ENCODE measurements at places on chromosomes 1 and 21. TPM values are rescaled to one million over a fixed set of nuclear protein-coding genes. Genes with fewer than 3 reads are reported as not detected.

GRCh38 chr1:65108025-65108642 is 39.9 kb upstream of the AK4 start:
- DNase-seq = no peak

DNA sequence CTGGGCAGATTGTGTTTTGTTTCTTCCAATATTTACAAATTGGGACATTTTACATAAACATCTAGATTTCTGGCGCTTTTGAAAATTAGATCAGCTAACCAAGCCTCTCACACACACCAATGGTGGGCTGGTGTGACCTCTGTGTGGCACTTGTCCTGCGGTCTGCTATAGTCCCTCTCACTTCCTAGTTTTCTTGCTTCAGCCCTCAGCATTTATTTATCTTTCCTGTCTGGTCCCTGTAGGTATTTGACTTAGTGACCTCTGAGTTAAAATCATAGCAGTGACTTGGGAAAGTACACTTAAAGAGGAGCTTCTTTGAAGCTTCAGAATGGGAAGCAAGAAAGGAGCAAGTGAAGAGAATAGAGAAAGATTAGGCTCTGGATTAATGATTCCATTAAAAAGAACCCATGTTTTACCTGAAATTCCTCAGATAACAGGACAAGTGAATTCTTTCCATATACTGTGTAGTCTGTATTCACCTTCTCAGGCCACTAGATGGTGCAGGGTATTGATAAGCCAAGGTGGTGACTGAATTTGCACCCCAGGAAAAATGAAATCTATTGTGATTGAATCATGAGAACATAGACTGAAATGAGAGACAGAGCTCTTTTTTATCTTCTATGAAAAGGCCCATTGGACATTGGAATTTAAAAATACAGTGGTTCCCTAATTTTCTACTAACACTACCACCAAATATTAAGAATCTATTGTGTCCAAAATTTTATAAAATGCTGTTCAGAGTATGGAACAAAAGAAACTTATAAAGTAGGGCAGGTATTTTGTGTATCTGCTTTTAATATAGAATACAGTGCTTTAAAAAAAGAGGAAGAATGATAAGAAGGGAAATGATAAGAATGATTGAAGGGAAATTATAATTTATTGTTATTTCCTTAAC is 7.1 kb upstream of the DIPK1A start:
- no peak for DNase-seq

- no peak for DNase-seq
These were observed 37.5 kb downstream of the ZNF281 start for GRCh38 chr1:200372095-200372884.

DNA sequence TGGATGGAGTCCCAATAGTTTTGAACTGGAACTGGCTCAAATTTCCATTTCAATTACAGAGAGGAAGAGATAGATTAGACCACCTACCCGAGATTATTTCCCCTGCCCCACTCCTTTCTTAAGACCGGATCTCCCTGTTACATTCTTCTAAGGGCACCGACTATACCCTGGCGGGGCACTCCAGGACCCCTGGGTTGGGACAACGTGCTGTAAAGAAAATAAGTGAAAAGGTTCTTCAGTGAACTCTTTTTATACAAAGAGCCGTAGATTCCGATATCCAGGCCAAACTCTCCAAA is 6.7 kb downstream of the NR5A2 start:
- DNase-seq = no peak

DNA sequence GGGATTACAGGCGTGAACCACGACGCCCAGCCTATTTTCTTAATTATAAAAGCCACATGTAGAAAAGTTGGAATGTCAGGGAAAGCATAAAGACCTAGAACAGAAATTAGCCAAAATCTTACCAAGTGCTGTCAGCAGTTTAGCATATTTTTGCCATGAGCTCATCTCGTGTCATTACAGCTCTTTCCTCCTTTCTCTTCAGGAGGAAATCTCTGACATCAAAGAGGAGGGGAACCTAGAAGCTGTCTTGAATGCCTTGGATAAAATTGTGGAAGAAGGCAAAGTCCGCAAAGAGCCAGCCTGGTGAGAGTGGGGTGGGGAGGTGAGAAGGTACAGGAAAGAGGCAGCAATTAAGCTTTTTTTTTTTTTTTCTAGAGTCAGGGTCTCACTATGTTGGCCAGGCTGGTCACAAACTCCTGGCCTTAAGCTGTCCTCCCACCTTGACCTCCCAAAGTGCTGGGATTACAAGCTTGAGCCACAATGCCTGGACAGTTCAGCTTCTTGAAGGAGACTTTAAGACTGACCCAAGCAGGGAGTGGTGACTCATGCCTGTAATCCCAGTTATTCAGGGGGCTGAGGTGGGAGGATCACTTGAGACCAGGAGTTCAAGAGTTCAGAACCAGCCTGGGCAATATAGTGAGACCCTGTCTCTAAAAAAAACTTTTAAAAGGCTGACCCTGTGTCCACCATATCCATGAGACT is 8.4 kb upstream of the BGLAP start:
- DNase-seq = no peak

DNA sequence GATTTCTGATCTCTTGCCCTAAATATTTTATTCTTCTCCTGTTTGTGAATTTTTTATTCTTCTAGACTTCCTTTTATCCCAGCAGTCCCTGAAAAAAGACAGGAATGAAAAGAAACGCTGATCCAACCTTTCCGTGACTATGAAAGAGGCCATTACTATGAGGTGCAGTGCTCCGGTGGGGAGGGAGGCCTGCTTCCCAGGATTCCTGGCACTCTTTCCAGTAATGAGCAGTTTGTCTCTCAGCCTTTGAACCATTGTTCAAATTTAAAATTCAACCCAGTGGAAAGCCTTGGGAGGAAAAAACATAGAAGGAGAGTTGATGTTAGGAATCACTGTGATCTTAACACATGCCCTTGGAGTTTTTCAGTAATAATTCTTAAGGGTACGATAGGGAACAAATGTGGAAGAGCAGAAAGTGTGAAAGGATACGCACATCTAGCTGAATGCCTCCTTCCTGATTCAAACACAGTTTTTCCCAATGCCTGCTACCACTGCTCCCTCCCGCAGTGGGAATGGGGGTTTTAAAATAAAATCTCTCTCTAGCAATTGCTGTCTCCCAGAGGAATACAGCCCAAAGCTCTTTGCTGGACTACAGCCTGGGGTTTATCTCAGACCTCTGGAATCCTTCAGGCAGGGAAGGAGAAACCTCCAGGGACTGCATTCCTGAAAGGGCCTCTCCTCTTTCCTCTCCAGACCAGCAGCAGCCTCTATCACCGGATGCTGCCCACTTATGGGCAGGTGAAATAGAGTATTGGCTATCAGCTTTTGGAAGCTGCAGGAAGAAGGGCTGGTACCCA is 6.1 kb downstream of the IER5 start:
- no peak for DNase-seq

- DNase-seq = peak; percentile 76
These were observed 18.0 kb upstream of the PTP4A2 start for GRCh38 chr1:31955917-31956736.

GRCh38 chr1:12144236-12144635 is 22.6 kb upstream of the TNFRSF1B start:
- no peak for DNase-seq

- no peak for DNase-seq
These were observed 670 bp upstream of the PARK7 start for GRCh38 chr1:7960867-7961215.

DNA sequence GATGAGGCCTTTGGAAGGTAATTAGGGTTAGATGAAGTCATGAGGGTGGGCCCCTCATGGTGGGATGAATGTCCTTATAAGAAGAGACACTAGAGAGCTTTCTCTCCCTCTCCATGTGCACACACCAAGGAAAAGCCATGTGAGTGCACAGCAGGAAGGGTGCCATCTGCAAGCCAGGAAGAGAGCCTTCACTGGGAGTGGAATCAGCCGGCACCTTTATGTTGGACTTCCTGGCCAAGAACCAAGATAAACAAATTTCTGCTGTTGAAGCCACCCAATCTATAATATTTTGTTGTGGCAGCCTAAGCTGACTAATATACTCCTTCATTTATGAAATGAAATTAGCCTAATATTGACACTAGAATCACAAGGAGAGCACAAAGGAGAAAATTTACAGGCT is 38.2 kb upstream of the PKP1 start:
- no peak for DNase-seq

DNA sequence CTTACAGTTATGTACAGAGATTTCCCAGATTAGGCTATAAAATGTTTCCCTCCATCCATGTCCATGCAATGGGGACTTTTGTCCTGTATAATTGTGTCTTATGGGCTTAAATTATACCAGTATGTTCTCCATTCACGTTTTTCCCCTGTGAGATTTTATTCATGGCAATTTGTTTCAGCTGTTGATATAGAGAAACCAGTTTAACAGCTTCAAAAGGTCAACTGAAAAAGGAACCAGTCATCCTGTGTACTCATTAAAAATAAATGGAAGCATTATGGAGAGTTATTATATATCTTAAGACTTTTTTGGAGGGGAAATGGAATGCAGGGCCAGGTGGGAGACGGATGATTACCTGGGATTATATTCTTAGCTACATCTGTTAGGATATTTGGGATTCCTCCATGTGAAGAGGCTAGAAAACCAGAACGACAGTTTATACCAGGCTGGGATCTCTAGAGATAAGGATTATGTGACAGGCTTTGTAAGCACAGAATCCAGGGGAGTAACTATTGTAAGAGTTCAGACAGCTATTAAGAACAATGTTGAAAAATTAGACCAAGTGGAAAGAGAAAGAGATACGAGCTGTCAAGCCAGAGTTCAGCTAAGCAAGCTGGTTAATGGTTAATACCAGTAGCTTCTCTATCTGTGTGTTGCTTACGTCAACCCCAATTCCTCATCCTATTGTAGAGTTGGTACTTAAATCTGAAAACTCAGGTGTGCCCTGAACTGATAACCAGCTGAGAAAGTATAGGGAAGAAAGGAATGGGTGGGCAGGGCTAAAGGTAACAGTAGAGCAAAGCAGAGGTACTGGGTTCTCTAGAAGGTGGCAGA is 12.4 kb upstream of the ZNF697 start:
- DNase-seq = no peak

DNA sequence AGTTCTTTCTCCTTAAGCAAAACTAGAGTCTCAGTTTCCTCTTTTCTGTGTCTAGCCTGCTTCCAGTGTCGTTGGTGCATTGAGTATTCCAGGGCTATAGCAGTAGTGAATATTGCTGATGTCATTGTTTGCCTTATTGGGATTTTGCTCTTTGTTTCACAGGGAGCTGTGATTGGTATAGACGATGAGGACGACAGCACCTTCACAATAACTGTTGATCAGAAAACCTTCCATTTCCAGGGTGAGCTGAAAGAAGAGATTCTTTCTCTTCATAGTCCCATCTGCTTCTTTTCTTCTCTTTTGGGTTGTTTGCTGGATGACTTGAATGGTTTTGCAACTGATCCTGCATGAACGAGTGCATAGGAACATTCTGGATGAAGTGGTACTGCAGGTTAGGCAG is 52.4 kb downstream of the OSBPL9 start:
- DNase-seq = no peak

DNA sequence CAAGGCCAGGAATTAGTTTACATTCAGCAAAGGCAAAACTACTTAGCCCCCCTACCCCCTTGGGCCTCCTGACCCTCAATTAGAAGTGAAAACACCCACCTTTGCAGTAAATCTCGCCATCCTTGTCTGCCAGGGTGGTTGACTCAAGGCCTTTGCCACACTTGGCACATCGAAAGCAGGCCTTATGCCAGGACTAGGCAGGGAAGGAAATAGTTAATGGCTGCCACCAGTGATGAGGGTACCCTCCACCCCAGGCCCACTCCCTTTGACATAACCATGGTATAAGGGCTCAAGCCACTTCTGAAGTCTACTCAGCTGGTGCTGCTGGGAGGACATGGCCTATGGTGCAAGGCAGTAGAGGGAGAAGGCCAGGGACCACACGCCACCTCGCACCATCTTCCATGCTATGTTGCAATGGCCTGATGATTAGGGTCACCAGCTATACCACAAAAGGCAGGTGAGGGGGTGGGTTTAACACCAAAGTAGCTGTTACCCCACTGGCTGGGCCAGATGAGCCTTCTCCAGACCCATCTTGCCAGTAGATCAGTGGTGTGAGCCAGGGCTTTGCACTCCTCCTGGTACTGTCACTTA is 16.3 kb upstream of the PHLDA3 start:
- DNase-seq = no peak

- no peak for DNase-seq
These were observed 29.9 kb downstream of the GIPC2 start for GRCh38 chr1:78075621-78076020.

GRCh38 chr1:224377676-224378006 is 21.0 kb downstream of the CNIH4 start:
- DNase-seq = no peak

GRCh38 chr21:40680311-40680710 is 166.6 kb downstream of the DSCAM start:
- no peak for DNase-seq

SLC35F3 gene
- not detected for total RNA-seq

RHBG gene
- not detected for total RNA-seq

TAL1 gene
- total RNA-seq = 3.7 TPM

SAMD13 gene
- 1.7 TPM for total RNA-seq

GBP7 gene
- total RNA-seq = not detected

OR6N1 gene
- not detected for total RNA-seq

TATDN3 gene
- total RNA-seq = 21.3 TPM

ADGRL2 gene
- total RNA-seq = 48.1 TPM

LHX8 gene
- not detected for total RNA-seq

FCER1G gene
- 24.8 TPM for total RNA-seq

PEAR1 gene
- total RNA-seq = 8.2 TPM

ITLN2 gene
- total RNA-seq = not detected

KCNT2 gene
- total RNA-seq = 1.7 TPM

Measured in left ventricle myocardium superior (tissue), 1 donor.